IMR-90 (cell line): ENCODE measurements at places on chromosomes 4 and X. TPM values are rescaled to one million over a fixed set of nuclear protein-coding genes. Genes with fewer than 3 reads are reported as not detected.

Gene NSG1
- total RNA-seq: 0.56 and 0.72 TPM in 2 replicates

Gene MAP3K15
- total RNA-seq: under 0.01 TPM in 2 replicates

Gene CXXC4
- total RNA-seq: under 0.01 TPM in 1 of 2 replicates, not detected in the other

- no peak for DNase-seq
These were observed 92.0 kb upstream of the ADGRG2 start for GRCh38 chrX:19214311-19214710.

GRCh38 chrX:43973249-43974099 lies at the start of gene NDP:
Gene NDP, minus strand, starts transcription at chrX:43973390. Its CDS starts 14,745 bp downstream, at chrX:43958645.
- DNase-seq: no peak

- no peak for DNase-seq
These were observed 765.3 kb upstream of the GRIA3 start for GRCh38 chrX:122418758-122419157.

DNA sequence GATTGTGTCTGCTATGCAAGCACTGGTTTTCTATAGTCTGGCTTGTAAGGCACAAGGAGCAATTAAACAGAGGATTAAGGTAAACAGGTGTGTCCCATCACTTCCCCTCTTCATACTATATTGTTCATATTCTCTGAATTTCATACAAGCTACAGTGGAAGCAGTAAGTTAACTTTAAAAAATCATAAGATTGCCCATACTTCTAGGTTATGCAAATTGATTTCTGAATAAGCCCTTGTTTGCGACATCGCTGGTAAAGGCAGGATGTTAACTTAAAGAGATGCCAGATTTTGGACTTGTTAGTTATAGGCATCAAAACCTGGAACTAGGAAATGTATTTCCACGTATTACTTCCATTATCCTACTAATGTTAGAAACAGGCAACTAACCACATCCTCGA lies 1.0 kb upstream of the TMEM131L start:
- no peak for DNase-seq

DNA sequence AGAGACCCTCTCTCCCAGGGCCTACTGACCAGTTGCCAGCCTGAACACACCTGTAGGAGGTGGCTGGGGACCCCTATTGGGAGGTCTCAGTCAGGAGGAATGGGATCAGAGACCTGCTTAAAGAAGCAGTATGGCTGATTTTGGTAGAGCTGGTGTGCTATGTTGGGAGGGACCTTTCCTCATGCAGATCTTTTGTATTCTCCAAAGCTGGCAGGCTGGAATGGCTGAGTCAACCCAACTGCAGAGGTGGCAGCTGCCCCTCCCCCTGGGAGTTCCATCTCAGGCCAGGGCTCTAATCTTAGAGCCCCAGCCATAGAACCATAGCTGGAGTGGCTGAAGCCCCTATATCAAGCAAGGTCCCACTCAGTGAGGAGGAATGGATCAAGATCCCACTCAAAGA lies 279.3 kb upstream of the BMP3 start:
- DNase-seq: no peak

- DNase-seq: no peak
These were observed 22.9 kb downstream of the AWAT2 start for GRCh38 chrX:70026851-70027200.

GRCh38 chr4:31094474-31094873 lies 374.3 kb downstream of the PCDH7 start:
- peak; percentile 27 for DNase-seq

- no peak for DNase-seq
These were observed 253.0 kb downstream of the TECRL start for GRCh38 chr4:64156253-64156652.

DNA sequence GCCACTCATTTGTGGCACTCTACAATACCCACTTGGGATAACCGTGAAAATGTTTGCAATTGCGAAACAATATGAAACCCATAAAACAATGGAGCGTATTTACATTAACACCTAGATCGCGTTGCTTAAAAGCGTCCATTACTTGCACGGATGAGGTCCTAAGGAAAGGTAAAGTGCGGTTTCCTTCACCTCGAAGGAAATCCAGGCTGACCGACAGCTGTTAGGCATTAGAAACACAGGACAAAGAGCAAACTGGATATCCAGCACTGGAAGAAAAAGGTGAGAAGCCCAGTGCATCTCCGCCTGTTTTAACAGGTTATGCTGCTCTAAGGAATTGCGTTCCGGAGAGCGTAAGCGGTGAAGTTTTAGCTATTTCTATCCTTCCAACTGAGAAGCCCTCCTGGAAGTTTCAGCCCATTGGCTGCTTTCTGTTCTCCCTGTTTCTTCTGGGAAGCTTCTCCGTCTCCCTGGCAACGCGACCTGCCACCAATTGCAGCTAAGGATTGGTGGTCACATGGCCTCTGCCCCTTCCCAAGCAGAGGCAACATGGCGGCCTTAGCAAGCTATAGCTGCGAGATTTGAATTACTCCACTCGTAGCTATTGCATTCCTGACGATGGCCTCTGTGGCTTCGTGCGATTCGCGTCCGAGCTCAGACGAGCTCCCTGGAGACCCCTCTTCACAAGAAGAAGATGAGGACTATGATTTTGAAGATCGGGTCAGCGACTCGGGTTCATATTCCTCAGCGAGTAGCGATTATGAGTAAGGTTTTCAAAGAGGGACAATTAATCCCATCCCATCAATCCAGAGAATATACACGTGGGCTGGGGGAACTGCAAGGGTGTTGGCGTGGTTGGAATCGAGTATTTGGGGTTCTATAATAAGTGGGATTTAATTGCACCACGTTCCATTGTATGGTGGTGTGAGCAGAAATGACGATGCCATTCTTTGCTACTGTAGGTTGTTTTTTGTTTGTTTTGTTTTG lies at the start of gene INTU:
Gene INTU, plus strand, starts transcription at position 538 of the 984 bp plus-strand sequence. Its CDS starts 78 bp downstream, at position 616.
- DNase-seq: peak; percentile 97
